Activated T-cell treated with anti-CD3 and anti-CD28 coated beads, Interleukin-2, amount 50 U/mL, for 48 hours (primary cell): ENCODE measurements at places on chromosomes 7 and 10.

GRCh38 chr10:118003126-118003525 is 43.6 kb downstream of the RAB11FIP2 start:
- DNase-seq = no peak

GRCh38 chr7:13217768-13218167 is 530.3 kb downstream of the ARL4A start:
- no peak for DNase-seq

GRCh38 chr7:82359426-82359825 is 84.2 kb downstream of the CACNA2D1 start:
- DNase-seq = no peak

- DNase-seq = no peak
Observed at GRCh38 chr10:86969421-86970041, 1.2 kb downstream of the ADIRF start.

GRCh38 chr10:44030132-44030531 is 354.8 kb downstream of the CXCL12 start:
- peak; percentile 31 for DNase-seq

DNA sequence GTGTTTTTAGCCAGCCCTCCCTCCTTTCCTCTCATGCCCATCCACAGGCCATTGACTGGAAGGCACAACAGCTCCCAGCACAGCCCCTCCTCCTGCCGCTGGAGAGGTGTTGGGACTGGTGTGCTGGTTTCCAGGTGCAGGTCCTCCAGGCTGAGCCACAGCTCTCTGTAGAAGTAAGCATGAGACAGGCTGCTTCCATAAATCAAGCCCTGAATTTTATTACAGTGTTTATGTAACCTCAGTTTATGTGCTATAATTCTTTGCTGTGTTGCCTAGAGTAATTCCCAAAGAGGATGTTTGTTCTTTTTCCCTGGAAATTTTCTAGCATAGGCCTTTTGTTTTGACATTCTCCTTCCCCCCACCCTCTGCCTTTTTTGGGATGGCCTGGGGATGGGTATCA is 445.8 kb downstream of the AUTS2 start:
- DNase-seq = no peak

- no peak for DNase-seq
Observed at GRCh38 chr10:114547514-114547913, 110.6 kb downstream of the ABLIM1 start.

- no peak for DNase-seq
Observed at GRCh38 chr7:30710669-30711068, 28.4 kb upstream of the CRHR2 start.

- DNase-seq = no peak
Observed at GRCh38 chr7:111357691-111358090, 204.6 kb downstream of the IMMP2L start.

- DNase-seq = no peak
Observed at GRCh38 chr7:54967377-54967776, 51.4 kb upstream of the EGFR start.

DNA sequence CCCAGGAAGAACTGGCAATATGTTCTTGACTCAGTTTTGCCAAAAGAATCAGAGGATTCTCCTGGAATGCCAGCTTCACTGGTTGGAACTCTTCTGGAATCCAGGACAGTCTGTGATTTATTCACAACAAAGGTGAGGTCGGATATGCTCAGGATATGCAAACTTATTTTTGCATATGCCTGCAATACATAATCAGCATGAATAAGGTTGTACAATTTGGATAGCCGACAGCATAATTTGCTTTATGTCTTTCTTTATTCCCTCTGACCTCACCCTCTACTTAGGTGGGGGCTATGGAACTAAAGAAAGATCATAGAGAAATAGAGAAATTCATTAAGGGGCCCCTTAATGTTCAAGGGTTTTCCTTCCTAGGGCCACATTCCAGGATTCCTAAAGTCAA is 57.6 kb upstream of the AKR1E2 start:
- DNase-seq = no peak

GRCh38 chr10:70418229-70418628 is 14.3 kb downstream of the EIF4EBP2 start:
- DNase-seq = peak; percentile 42

GRCh38 chr7:79741684-79742083 is 288.2 kb upstream of the MAGI2 start:
- no peak for DNase-seq

DNA sequence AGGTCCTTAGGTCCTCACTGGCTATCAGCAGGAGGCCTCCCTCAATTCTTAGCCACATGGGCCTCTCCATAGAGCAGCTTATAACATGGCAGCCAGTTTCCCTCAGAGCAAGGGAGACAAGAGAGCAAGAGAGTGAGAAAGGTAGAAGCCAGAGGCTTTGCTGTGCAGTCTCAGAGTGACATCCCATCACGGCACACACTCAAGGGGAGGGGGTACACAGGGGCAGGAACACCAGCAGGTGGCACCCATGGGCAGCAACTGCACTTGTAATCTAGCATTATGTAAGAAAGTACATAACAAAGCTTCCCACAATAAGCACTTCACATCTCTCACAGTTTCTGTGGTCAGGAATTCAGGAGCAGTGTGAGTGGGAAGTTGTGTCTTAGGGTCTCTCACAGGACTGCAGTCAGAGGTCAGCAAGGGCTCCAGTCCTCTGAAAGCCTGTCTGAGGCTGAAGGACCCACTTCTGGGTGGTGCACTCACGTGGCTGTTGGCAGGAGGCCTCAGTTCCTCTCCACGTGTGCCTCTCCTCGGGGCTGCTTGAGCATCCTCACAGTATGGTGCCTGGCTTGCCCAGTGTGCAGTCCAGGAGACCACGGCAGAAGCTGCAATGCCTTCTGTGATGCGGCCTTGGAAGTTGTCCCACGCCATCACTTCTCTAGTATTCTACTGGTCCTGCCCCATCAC is 159.4 kb downstream of the OAT start:
- DNase-seq = peak; percentile 19

DNA sequence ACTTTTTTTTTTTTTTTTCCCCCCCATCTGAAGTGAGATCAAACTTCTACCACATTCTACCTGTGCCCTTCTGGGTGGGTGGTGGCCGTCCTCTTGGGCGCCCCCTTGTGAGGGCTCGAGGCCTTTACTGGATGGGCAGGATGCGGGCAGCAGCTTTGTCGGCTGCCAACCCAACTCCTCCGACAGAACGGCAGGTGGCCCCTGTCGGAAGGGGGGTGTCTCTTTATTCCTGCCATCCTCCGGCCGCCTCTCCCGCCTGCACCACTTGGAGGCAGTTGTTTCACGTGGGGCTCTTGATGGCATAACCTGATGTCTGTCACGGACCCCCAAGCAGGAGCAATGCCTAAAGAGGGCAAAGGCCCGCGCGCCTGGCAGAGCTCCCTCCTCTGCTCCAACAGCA is 31.0 kb downstream of the AMZ1 start:
- peak; percentile 87 for DNase-seq

DNA sequence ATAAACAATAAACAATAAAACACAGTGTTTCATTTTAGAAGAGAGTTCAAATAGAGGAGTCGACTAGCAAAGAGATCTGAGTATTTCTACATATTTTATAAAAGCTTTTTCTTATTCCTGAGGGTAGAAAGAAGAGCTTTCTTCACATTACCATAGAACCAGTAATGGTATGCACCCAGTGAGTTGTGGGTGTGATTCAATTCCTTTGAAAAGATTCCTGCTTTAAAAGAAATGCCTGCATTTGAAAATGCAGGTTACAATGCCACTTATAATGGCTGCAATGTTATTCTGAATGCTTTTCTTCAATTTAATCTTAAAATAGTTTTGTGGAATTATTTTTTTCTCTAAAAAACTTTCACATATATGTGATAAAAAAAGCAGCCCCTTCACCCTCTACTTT is 178.1 kb downstream of the CDC14C start:
- no peak for DNase-seq

DNA sequence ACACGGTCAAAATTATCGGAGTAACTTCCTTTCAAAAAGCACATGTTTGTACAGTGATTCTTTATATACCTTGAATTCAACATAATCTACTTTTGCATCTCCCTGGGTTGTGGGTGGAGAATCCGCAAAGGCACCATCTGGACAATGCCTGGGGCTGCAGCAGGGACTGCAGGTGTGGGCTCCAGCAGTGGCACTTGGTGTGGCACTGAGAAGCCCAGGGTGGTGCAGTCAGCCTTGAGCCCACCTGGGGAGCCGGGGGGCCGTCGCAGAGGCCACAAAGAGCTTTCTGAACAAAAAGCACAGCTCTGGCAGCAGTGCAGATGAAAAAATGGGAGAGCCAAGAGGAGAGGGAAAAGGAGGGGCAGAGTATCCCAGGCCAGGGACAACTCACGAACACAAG is 22.2 kb downstream of the PARD3 start:
- DNase-seq = no peak

DNA sequence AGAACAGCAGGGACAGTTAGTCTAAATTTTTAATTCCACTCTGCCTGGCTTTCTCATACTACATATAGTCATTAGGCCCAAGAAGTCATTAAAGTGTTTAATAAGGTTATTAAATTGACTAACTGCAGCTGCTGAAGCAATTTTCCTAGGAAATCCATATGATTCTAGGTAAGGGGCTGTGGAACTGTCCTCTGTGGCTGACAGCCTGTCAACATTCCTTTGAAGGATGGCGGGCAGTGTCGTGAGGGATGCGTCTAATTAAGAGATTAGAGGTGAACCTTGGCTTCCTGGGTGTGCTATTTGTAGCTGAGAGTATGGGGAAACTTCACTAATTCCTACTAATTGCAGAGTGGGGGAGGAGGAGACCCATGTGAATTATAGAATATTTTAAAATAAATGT is 64.6 kb downstream of the SNX10 start:
- no peak for DNase-seq

DNA sequence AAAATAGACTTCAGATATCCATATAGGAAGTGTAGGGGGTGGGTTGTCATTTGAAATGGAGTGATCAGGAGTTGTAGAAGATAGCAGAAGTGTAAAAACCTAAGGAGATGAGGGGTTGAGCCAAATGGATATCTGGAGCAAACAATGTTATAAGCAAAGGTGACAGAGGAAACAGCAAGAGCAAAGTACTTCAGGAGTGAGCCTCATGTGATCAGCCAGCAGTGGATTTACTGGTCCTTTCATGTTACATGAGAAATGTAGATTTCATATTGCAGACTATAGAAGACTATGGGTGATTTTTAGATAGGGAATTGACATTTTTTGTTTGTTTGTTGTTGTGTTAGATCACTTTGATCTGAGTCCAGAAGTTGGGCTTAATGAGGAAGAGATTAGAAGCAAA is 47.7 kb downstream of the GNAT3 start:
- DNase-seq = no peak

DNA sequence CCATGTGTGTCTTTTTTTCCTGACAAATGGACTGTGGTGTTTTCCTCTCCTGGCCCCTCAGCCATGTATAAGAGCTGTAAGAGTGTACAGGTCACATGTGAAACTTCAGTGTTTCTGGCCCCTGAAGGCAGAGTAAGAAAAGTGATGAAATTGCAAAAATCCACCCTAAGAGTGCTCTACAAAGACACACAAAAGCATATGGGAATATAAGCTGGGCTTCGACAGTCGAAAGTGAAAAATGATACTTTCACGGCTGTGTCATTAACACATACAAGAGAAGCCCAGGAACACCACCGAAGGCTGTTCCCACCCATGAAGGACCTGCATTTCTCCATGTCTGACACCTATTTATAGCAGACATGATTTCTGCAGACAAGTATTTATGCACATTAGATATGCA is 192.2 kb downstream of the PARD3 start:
- no peak for DNase-seq

DNA sequence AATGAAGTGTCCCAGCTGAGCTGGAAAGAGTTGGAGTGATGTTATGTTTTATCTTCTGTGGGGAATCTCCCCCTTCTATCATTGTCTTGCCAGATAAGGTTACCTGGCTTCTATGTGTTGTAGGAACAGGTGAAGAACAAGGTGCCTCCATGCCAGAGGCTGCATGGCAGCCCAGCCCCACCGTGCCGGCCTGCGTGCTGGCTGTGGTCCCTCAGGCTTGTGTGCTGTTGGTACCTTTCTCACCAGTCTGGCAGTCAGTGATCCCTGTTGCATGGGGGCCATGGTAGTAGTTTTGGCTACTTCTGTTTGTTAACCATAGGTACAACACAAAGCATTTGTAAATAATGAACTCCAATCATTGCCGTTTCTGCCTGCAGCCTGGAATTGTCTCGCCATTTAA is 37.9 kb downstream of the CCM2 start:
- DNase-seq = no peak

- no peak for DNase-seq
Observed at GRCh38 chr7:130147710-130148325, 57.4 kb downstream of the TMEM209 start.

DNA sequence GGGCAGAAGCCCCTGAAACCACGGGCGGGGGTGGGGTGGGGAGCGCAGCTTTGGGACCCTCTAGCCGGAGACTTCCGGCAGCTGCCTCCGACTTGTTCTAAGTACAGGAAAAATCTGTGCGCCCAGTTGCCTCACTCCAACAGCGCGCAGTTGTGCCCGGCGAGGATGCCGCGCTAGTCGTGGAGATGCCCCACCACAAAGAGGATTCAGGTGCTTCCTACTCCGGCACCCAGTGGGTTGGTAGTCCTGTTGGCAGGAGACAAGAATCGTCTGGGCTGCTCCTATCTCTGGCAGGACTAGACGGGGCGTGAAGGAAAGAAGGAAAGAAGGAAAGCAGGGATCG is 465 bp upstream of the NPY start:
- peak; percentile 27 for DNase-seq

- DNase-seq = no peak
Observed at GRCh38 chr10:47243791-47244190, 56.2 kb upstream of the GDF10 start.

DNA sequence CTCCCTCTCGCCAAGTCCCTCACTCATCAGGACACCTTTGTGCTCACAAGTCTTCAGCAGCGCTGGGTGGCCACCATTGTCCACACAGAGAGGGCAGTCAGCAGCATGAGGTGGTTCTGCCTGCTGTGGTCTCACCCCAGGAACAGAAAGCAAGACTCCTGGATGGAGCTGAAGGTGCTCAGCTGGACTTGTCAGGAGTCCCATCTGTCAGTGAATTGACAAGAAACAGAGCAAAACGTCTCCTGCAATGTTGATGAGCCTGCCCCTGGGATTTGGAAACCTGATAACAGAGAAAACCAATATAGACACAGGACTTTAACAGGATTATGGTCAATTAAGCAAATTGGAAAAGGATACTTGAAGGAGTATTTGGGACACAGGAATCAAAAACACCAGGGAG is 122.2 kb upstream of the PRSS58 start:
- DNase-seq = no peak
